ENCODE measurements at places on chromosomes 5 and 9. TPM values are rescaled to one million over a fixed set of nuclear protein-coding genes. Genes with fewer than 3 reads are reported as not detected.

DNA sequence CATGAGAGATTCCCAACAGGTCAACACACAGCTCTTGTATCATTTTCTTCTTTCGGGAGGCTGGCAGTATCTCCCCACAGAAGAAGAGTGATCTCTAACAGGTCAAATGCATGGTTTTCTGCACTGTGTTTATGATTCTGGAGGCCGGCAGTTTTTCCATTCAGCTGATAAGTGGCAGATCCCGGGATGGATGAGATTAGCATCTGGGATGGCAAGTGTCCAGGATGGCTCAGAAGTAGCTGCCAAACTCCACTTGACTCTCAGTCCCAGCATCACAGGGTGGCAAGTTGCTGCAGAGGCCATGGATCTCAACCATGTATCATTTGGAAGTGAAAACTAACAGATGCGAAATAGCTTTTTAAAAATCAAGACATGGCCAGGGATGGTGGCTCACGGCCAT, 97.8 kb upstream of the SLC44A1 start:
- DNase-seq: no peak

ZNF618 gene
- total RNA-seq: 15.5 TPM

DNA sequence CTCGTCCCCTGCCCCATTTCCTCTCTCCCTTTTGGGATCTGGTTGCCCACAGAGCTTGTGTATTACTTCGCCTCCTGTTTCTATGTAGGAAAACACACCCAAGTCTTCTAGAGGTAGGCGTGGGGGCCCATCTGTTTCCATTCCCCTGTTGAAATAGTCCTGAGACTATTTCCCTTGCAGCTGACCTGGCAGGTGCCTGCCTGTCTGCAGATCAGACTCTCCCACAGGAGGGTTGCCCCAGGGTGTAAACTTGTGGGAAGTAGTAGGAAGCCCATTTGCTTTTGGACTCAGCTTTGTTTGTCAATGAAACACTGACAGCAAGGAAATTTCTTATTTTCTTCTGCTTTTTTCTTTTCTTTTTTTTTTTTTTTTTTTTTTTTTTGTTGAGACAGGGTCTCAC, 16.3 kb upstream of the GARNL3 start:
- DNase-seq: no peak

DNA sequence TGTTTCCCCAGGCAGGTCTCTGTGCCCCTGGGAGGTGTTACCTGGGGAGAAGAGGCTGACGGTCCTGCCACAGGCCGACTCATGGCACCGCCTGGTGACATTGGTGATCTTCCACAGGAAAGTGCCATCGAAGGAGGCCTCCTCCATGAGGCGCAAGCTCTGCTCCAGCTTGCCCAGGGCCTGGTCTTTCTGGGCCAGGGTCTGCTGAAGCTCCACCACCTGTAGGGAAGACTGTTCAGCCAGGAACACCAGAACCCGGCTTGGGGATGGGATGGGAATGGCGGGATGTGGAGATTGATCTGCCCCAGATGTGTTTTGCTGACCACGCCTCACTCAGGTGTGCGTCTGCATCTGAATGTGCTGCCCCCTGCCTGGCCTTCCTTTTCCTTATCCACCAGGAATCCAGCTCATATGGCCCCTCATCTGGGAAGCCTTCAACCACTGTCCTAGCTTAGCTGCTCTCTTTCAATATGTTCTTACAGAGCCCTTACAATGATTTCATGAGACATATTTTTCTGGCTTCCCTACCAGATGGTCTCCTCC, 15.2 kb downstream of the TRAF1 start:
- DNase-seq: no peak

DNA sequence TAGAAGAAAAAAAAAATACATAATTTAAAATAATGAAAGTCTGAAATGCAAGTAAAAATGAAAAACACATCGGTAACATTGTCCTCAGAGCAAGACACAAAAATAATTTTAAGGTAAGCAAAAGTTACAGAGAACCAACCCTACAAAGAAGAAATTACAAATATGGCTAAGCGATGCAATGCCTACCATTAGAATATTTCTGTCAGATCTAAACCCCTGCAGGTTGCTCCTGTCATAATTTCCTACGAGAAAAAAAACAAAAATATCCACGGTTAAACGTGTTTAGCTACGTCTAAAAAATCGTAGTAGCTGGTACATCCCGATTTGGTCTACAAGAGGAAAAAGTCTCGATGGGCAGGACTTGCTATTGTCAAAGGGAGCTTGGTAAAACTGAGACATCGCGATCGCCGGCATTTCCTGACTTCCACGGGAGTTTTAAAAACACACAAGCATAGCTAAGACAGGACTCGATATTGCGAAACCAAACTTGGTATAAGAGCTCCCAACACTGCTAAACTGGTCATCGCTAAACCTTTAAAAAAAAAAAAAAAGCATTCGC, 1.1 kb upstream of the ANXA2R start:
- DNase-seq: no peak

SHC3 gene
- total RNA-seq: 5.3 TPM

DNA sequence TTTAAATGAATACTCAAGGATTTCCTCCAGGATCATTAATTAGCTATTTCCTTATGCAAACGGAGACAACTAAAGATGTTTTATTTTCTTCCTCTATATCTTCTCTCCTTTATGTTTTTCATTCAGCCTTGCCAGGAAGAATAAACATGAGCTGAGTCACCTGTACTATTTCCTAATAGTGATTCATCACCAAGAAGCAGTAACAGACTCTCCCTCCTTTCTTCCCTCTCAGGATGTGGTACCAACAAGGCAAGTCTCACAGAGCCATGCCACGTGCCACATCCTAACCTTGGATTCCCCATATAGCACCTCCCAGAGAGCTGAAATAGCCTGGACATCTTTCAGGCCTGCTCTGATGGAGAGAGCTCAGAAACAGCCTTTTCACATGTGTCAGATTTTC, 758.6 kb upstream of the DMAC1 start:
- no peak for DNase-seq

BBLN gene
- total RNA-seq: 42.1 TPM

DNA sequence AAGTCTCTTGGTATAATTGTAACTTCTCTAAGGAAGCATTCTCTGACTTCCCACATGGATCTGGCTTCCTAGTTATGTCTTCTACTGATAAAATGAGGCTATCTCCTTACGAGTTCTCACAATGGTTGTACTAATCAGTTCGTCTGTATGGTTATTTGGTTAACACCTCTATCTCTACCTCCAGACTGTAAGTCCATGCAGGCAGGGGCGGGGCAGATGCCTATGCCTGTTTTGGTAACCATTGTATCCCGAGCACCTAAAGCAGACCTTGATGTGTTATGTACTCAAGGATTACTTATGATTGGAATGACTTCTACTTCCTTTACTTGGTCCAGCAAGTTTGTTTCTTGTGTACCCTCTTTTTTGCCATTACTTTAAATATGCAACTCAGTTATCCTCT, 125.0 kb upstream of the PITX1 start:
- no peak for DNase-seq

DNA sequence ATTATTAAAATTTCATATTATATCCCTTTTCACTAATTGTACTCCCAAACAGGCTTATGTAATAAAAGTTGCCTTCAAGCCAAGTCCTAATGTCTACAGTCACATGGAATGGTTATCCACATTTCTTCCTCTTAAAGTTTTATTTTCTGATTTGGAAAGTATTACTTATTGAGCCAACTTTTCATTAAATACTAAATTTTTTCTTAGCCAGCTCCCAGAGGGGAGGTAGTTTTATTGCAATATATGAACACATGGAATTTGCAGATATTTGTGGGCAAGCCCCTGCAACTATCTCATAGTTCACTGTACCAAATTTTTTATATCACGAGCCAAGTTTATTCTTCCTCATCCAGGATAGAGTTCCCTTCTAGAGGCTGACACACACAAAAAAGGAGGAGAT, 332.8 kb upstream of the PTGER4 start:
- DNase-seq: no peak

PCDHA9 gene
- total RNA-seq: 0.45 TPM

PITX1 gene
- total RNA-seq: 3.6 TPM

GCNT1 gene
- total RNA-seq: 9.2 TPM

GRCh38 chr5:37833990-37834389, 5.9 kb downstream of the GDNF start:
- no peak for DNase-seq
